ENCODE measurements at places on chromosomes 12 and 14.

GRCh38 chr12:117073611-117074010 lies 25.6 kb downstream of the TESC start:
- DNase-seq, result no peak

- DNase-seq, result peak; percentile 91
Observed at GRCh38 chr12:1830981-1831963, 10.9 kb downstream of the LRTM2 start.

GRCh38 chr14:40911141-40911540 lies 695.5 kb upstream of the LRFN5 start:
- no peak for DNase-seq

GRCh38 chr12:129911428-129912049 lies 7.7 kb upstream of the TMEM132D start:
- peak; percentile 52 for DNase-seq

GRCh38 chr12:70482764-70483163 lies 116.7 kb downstream of the KCNMB4 start:
- no peak for DNase-seq

GRCh38 chr14:77990337-77990736 lies 179.8 kb upstream of the NRXN3 start:
- DNase-seq, result no peak

DNA sequence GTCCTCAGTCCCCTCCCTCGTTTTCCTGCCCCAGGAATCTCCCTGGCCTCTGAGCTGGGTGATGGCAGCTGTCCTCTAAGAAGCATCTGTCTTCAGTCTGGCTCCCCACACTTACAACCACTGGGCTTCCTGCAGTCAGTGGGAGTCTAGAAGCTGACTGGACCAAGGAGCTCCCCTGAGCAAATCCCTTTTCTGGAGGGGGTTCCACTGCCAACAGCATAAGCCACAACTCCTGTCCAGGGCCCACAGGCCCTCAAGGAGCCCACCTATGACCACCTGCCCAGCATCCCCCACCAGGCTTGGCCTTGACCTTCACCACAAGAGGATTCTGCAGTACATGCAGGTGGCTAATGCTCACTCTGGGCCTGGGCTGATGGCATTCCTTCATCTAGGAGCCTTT lies 4.1 kb downstream of the RDH16 start:
- DNase-seq, result no peak

All from renal pelvis (tissue), 12 donors.